ENCODE measurements at places on chromosomes 11 and 22.

DNA sequence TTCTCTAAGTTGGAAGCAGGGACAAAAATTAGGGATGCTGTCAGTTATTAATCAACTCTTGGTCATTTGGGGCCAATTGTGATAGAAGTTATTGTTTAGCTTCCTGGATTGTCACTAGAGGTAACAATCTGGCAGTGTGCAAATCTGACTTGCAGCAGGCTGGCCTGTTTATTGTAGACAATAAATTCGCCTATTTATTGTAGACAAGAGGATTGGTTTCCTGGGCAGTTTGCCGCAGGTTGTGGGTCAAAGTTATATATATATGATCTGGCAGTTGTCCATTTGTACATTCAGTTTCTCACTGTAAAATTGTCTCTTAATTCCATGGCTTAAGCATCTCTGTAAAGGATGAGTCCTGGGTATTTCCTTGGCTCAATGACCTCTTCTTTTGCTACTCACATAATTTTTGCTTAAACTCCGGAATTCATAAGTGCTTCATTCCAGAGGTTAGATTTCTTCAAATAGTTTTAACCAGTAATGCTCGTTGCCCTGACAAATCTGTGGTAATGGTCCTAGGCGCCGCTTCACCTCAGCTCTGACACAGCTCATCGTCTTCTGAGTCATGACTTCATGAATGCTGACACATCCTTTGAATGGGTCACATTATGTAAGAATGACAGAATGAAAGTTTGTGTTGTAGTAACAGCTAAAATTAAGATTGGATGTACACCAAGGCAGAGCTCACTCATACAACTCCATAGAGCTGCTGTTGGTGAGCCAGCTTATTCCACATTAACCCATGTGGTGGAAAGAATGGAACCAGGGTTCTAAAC is 7.8 kb upstream of the MMP3 start:
- DNase-seq = no peak

DNA sequence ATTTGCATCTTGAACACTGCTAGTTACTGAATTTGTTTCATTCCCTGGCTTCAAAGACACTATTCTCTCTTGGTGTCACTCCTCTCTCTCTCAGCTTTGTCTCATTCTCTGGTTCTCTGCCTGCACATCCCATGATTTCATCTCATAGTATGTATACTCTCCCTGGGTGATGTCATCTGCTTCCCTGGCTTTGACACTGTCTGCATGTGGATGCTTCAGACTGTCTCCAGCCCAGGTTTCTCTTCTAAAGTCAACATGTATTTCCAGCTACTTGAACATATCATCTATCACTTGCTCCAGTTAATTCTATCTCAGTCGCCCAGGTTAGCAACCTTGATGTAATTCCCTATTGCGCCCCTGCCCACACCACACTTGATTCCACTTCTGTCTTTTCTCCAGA is 9.3 kb upstream of the ACAT1 start:
- no peak for DNase-seq

DNA sequence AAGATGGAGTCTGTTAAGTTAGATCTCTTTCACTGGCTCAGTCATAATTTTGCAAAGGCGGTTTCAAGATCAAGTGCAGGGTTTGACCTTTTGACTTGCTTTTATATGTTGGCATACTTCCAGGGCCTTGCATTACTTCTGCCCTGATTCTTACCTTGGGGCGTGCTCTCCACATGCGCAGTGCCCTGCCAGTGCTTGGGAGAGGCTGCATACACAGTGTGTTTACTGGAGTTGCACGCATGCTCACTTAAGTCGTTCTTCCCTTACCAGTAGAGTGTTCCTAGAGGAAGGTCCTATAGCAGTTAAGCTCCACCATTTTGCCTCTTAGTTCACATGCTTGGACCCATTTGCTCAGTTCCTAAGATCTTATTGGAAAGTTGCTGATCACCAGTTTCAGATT is 21.0 kb upstream of the TMEM123 start:
- no peak for DNase-seq

GRCh38 chr22:19547620-19548019 is 23.4 kb upstream of the CLDN5 start:
- no peak for DNase-seq

DNA sequence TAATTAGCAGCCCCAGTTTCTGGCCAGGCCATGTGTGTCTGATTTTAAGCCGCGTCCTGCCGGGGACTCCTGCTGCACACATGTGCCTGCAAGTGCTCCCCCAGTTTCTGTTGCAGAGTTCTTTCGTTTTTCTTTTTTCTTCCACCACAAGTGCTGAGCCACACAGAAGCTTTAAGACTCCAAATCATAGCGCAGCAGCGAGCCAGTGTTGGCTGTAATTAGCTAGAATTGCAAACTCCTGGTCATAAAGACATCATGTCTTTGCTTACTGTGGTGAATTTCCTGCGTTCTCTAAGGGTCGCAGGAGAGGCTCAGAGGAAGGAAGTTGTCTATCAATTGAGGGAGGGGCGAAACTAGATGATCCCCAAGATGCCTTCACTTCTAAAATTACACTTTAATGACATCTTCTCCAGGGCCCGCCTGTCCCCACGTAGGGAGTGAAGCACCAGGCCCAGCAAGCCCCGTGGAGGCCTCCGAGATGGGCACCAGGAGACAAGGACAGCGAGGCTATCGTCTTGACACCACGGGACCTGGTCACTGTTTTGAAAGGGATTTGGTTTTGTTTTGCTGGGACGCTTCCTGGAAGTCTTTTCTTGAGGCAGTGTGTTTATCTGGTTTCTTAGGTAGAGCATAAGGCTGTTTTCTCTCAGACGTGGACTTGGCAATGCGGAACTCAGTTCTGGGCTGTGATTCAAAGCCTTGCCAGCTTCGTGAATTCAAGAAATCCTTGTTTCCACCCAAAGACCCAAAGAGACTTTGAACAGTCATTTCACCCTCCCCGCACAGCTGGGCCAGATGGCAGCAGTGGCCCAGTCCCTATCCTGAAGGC is 71.8 kb downstream of the UBASH3B start:
- no peak for DNase-seq

- no peak for DNase-seq
These were observed 3.8 kb upstream of the MMP27 start for GRCh38 chr11:102709201-102709945.

GRCh38 chr11:67504005-67504949 is 886 bp downstream of the PITPNM1 start:
- no peak for DNase-seq

DNA sequence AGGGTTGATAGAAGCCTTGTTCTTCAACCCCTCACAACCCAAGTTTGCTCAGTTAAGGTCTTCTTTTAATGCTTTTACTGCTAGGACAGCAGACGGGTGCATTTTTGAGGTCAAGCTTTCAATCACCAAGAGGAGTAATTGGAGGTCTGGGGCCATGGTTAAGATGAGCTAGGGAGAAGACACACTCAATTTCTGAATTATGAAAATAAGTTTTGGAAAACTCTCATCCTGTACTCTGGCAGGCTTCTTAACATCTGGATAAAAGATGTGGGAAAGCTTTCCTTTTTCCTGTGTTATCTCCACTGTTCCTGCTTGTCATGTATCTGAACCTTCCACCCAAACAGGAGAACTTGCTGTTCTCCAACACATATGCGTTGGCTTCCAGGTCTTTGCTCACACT is 9.7 kb downstream of the ABTB2 start:
- DNase-seq = no peak

DNA sequence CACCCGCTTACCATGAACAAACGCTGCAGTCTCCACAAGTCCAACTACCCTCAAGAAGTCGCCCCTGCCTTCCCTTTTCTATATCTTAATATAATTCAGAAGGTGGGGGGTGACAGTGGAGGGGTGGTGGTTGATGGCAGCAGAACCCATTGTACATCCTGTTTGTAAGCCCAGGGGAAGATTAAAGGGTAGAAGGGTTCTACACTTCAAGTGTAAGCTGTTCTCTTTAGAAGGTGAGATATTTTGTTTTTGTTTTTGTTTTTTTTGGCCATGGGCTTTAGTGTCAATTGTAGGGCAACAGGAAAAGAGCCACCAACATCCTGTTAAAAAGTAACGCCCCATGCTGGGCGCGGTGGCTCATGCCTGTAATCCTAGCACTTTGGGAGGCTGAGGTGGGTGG is 34.9 kb upstream of the RRAS2 start:
- no peak for DNase-seq

DNA sequence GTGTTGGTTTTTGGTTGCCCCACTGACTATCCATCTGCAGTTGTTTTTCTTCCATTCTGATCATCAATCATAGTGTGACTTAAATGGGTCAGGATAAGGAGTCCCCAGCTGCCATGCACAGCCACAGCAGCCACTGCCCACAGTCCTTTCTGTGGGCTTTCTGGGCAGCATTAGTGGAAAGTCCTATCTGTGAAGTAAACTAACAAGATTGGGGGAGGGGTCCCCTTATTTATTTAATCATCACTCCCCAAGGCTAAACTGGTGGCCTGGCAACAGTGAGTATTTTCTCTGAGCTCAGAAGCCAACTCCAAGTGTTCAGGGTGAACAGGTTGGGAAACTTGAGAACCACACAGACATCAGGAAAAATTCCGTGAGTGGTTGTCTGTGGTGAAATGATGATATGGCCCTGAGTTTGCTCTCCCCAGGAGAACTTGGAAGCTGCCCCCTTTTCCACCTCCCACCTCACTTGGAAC is 145.0 kb downstream of the CCDC34 start:
- no peak for DNase-seq
